Chondrocyte (in vitro differentiated cells): ENCODE measurements at places on chromosomes 5 and 9.

- DNase-seq = no peak
These were observed 50.4 kb downstream of the EPB41L4B start for GRCh38 chr9:109270441-109270840.

DNA sequence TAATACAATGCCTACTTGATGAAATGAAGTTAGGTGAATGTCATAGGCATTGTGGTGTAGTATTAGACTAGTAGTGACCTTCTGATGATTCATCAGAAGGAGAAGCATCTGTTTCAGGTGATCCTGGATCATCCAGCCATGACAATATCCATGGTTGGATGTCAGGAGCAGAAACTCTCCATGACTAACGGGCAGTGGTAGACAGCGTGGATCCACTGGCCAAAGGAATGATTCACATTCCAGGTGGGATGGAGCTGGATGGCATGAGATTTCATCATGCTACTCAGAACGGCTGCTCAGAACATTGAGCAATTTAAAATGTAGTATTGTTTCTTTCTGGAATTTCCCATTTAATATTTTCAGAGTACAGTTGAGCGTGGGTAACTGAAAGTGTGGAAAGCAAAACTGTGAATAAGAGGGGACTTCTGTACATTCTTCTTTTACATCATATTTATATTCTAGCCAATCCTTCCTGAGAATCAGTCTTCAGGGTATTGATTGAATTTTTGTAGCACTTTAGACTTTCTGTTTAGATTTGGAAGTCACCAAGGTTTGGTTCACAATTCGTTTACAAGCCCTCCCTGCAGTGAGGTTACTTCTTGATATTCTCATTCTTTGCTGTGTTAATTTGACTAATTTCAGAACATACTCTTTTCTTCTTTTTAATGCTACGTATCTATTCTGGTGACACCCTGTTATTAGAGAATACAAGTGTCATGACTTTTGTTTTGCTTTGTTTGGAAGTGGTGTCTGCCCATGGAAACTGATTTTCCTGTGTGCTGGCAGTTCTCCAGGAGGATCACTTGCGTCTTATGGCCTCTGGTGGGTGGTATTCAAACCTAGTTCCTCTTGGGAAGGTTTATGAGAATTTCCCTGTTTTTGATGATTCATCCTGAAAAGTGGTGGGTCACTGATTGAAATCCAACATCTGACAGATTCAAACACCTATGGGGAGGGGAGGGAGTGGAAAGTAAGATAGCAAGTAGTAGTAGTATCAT, 12.2 kb upstream of the CLINT1 start:
- no peak for DNase-seq

DNA sequence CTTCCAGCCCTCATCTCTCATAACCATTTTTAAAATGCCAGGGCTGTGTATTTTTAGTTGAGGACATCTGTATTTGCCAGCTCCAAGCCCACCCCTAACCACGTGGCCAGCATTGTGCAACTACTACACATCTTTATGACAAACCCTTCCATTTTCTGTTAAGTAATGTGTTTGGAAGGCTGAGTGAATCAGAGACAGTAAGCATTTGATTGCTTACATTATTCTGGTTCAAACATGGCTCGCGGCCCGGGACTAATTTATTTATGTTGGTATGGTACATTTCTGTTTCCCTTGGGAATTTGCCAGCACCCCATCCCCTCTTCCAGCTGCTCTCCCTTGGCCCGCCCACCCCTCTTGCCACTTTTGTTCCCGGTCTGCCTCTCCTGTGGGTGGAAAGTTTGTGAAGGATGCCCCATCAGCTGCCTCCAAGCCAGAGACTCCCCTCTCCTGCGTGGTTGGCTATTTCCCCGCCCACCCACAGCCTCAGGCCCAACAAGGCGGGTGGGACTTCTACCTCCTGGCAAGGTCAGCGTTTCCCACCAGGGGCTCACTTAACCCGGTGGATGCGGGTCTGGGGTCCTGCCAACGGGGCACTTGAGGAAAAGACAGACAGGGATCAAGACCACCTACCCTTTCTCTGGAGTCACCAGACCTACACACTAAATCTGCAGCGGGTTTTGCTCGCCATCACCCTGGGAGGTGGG, 162.2 kb downstream of the HSD17B3 start:
- DNase-seq = no peak

DNA sequence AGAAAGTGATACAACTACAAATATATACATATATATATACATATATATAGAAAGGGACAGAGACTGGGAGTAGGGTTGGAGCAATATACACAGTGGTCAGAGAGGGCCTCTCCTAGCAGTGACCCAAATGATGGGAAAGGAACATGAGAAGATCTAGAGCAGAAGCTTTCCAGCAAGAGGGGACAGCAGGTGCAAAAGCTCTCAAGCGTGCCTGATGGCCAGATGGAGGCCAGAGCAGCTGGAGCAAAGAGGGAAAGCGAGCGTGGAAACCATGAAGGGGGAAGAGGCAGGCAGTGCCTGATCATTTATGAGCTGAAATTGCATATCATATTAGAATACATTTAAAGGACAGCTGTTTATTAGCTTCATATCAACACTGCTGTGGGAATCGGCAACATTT, 7.6 kb upstream of the GRPEL2 start:
- no peak for DNase-seq
